Large intestine (tissue), 12 donors: ENCODE measurements at places on chromosomes 4 and X. TPM values are rescaled to one million over a fixed set of nuclear protein-coding genes. Genes with fewer than 3 reads are reported as not detected.

GRCh38 chr4:98242063-98242462 is 19.1 kb upstream of the RAP1GDS1 start:
- no peak for DNase-seq

GRCh38 chrX:106611679-106612392 is at the start of gene RADX:
TSS of gene RADX (plus strand) at chrX:106611978. CDS start at chrX:106612081, 103 bp downstream.
- peak; percentile 89 for DNase-seq

GRCh38 chr4:154471032-154471431 is 20.6 kb downstream of the DCHS2 start:
- no peak for DNase-seq

- no peak for DNase-seq
Measured at GRCh38 chrX:15358533-15358932, 23.2 kb upstream of the PIGA start.

DNA sequence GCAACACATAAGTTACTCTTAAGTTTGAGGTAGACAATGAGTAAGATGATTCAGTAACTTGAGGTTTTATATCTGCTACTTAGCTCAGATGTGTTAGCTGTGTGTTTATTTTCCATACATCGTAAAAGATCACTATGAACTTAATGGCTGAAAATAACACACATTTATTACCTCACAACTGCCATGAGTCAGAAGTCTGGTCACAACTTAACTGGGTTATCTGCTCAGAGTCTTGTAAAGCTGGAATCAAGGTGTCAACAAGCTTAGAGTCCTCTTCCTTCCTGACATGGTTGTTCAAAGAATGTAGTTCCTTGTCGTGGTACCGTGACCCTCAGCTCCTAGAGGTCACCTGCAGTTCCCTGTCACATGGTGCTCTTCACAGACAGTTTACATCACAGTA is 204.9 kb upstream of the MAGEB2 start:
- peak; percentile 14 for DNase-seq

The KIF4A gene
- 7.7 TPM for polyA plus RNA-seq

The HGFAC gene
- 1.3 TPM for polyA plus RNA-seq

The PDHA2 gene
- not detected for polyA plus RNA-seq

GRCh38 chr4:151784706-151785105 is 23.9 kb upstream of the GATB start:
- no peak for DNase-seq

The SRPK3 gene
- polyA plus RNA-seq: 1.8 TPM

The STOX2 gene
- polyA plus RNA-seq: 4.4 TPM

DNA sequence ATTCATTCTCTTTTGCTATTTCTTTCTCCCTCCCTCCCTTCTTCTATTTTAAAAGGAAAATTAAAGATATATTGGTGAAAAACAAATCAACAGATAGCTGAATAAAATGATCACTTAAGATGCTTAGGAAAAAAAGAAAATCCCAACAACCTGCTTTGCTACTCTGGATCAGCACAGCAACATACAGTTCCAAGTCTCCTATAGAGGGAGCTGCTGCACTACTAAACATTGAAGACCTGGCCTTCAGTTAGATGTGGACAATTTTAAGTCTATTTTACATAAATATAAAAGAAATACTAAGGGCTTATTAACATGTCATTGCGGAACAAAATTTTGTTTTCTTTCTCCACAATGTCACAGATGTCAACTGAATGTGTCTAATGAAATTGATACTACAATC is 226.4 kb downstream of the MAGEB5 start:
- DNase-seq: no peak

- peak; percentile 14 for DNase-seq
Measured at GRCh38 chrX:80285131-80285773, 135.0 kb upstream of the TENT5D start.

DNA sequence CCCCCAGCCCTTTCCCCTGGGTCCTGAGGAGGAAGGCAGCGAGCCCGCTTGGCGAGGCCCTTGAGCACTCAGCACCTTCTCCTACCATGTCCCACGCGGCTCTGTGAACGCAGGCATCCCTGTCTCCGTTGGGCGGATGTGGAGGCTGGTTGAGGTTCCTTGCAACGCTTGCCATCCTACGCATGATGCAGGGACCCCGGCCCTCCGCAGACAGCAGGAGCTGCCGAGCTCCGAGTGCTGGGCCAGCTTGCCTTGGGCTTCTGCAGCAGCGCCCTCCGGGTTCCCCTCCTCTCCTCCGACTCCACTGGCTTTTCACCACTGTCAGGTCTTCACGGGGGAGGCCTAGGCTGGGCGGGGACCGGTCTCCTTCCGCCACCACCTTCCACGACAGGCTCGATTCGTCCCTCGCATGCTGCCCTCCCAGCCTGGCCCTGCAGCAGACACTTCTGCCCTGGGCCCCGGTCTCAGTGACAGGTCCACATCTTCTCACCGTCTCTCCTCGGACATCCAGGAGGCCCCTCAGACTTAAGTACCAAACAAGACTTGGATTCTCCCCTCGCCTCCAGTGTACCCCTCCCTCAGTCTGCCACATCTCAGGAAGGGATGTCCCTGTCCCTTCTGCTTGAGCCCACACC is 67.6 kb upstream of the HGFAC start:
- DNase-seq: no peak

DNA sequence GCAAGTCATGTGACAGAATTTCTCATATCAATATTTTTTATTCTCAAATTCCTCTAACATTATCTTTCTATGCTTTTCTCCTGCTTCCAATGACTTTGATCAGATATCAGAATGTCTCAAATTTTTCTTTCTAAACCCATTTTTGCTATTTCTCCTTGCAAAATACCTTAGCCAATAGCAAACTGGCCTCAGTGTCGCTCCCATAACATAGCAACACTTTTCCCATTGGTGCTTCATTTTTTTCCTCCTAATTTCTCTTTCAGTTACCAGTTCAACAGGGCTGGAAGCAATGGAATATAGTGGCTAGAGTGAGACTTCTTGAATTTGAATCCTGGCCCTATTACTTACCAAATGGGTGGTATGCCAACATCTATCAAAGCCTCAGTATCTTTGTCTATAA is 1091.6 kb downstream of the C4orf33 start:
- DNase-seq: no peak

The SPANXB1 gene
- polyA plus RNA-seq: 0.90 TPM

DNA sequence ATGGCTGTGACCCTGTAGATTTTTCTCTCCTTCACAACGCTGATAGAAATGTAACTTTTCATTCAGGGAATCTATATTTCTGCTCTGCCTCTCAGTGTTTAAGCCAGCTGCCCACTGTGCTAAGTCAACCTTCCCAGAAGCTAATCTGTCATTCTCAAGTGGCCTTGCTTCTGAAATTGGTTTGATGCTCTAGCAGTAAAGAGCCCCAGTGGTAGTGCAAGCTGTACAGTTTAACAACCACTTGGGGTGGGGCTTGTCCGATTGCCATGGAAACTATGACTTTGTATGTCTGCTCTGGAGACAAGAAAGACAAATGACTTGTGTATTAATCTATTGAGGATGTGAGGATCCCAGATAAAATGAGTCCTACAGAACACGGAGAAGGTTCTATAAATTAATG is 620.9 kb upstream of the GALNT7 start:
- DNase-seq: peak; percentile 2

The CNKSR2 gene
- 1.3 TPM for polyA plus RNA-seq

DNA sequence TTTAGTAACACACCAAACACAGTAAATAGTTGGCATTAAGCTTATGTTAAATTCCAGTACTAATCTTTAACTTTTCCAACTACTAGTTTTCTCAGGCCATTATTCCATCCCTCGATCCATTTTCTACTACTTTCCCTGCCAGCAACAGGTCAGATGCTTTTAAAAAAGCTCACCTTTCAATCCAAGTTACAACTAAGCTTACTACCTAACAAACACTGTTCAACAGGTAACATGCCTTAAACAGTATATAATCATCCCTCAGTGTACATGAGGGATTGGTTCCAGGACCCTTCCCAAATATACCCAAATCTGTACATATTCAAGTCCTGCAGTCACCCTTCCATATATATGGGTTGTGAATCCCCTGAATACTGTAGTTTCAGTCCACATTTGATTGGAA is 5.5 kb downstream of the CCNA2 start:
- no peak for DNase-seq

GRCh38 chrX:38627683-38628082 is 66.3 kb downstream of the TSPAN7 start:
- peak; percentile 32 for DNase-seq

DNA sequence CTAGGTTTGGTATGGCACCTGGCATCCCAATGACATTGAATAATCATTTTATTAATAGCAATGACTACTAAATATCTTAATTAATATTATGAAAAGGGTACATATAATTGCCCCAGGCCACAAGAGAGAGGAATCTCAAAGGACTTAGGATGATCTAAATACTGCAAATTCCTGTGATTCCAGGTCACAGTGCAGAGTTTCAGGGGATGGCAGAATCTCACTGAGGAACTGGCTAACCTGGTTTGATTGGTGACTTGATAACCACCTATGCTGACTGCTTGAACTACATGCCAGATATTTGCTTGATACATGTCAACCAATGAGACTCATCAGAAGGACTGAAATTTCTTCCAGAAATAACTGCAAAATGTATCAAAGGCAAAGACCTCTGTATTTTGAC is 37.2 kb downstream of the BTC start:
- no peak for DNase-seq

The MAGEE1 gene
- polyA plus RNA-seq: 2.3 TPM

The MAGEA2 gene
- polyA plus RNA-seq: not detected

The GPRIN3 gene
- polyA plus RNA-seq: 8.7 TPM
